MM.1S (cell line): ENCODE measurements at places on chromosomes 5 and 9.

GRCh38 chr5:133382661-133383579, 229.4 kb downstream of the FSTL4 start:
- H3K27ac ChIP-seq = no peak overlapping the region
- H3K27me3 ChIP-seq = no peaks in the 10 kb centered on the region

DNA sequence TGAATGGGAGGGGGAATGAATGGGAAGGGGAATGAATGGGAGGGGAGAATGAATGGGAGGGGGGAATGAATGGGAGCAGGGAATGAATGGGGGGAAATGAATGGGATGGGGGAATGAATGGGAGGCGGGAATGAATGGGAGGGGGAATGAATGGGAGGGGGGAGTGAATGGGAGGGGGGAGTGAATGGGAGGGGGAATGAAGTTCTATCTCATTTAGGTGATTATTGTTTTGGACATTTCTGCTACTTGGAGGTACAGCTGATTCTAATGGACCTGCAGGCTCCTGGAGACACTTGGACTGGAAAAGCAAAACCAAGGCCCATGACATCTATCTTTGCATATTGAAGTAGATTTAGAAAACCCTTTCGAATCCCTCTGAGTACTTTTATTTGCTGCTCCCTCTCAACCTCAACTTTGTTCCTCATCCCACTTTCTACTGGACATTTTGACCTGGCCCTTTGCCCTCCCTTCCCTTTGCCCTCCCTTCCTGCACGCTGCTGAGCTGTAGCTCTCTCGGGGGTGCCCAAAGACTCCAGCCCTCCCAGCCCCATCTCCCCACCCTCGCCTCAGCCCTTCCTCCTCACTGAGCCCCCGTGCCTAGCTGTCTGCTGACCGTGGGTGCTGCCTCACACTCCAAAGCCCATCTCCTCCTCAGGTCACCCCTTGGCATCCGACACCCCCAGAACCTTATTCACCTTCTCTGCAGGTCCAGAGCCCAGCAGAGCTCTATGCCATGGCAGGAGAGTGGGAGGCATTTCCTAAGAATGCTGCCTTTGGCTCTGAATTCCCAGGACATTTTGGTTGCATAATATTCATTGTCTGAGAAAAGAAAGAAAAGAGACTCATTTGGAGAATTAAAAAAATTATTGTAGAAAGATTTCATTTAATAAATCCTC, 19.9 kb upstream of the LPCAT1 start:
- DNase-seq = no peak
- no peak overlapping the region for H3K27ac ChIP-seq
- H3K27me3 ChIP-seq = no peaks in the 10 kb centered on the region
- H3K4me1 ChIP-seq = no peaks in the 10 kb centered on the region
- H3K4me3 ChIP-seq = no peak overlapping the region

GRCh38 chr9:11992866-11993265, 700.3 kb upstream of the TYRP1 start:
- no peaks in the 10 kb centered on the region for H3K4me1 ChIP-seq
- H3K36me3 ChIP-seq = no peaks in the 10 kb centered on the region
- H3K27me3 ChIP-seq = no peaks in the 10 kb centered on the region
- no peak for DNase-seq

DNA sequence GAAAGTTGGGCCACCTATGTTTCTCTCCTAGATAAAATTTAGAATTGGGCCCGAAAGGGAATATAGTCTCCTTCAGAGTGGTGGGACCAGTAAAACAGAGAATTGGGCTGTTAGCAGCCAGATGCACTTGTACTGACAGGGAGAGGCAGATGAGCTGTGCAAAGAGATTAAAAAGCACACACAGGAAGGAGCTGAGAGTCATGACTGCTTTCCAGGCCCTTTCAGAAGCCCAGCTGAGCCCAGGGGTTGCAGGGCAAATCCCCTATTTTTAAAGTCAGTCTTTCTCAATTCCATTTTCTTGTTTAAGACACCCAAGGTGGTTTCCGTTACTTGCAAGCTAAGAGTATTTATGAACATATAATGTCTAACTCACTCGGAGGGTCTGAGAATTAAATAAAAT, 130.4 kb downstream of the PRELID2 start:
- H3K4me3 ChIP-seq = no peak overlapping the region
- H3K4me1 ChIP-seq = peaks cover 10% of the 10 kb centered on the region; the same call in 1 of the 2 replicates
- no peaks in the 10 kb centered on the region for H3K36me3 ChIP-seq
- peak; percentile 60 for DNase-seq

- H3K4me1 ChIP-seq = peaks cover 14% of the 10 kb centered on the region
- no peaks in the 10 kb centered on the region for H3K27me3 ChIP-seq
- H3K27ac ChIP-seq = peak overlapping the region; percentile 46; the same call in 1 of the 2 replicates
- peak overlapping the region; percentile 79 for H3K4me3 ChIP-seq
Measured at GRCh38 chr5:74639807-74640449, 600 bp downstream of the ENC1 start.

DNA sequence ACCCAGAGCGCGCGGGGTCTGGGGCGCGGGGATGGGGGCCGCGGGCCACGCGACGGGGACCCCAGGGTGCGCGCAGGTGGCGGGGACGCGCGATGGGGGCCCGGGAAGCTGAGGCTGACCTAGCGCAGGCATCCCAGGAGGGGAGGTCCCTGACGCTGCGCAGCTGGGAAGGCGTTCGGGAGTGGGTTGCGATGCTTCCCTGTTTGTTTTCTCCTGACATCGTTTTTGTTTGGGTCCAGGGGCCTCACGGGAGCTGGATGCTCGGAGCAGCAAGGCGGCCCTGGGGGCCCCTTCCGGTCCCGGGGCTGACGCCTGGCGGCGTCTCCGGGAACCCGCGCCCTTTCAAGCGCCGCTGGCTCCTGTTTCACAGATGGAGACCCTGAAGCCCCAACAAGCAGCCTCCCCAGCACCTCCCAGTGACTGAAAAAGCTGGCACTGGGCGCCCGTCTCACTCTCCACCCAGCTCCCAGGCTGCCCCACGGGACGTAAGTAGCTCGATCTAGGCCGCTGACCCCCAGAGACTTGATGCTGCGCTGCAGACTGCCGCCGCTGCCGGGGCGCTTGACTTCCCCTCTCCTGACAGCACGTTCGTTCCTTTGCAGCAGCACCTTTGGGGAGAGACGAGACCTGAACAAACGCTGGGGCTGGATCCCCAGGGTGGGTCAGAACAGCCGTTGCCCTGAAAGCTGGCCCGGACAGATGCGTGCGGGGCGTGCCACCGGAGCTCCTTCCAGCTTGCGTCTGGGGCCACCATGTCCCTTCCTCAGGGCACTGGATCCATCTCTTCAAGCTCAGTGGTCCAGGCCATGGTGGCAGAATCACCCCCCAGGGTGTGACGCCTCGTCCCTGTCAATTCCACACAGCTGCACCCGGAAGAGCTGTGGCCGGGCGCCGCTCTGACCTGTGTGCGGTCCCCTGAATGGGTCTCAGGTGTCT, 593 bp downstream of the BRD3OS start:
- H3K27me3 ChIP-seq = peaks cover 26% of the 10 kb centered on the region
- no peaks in the 10 kb centered on the region for H3K36me3 ChIP-seq
- peak; percentile 27 for DNase-seq
- H3K27ac ChIP-seq = no peak overlapping the region
